ENCODE measurements at places on chromosomes 3 and 15.

DNA sequence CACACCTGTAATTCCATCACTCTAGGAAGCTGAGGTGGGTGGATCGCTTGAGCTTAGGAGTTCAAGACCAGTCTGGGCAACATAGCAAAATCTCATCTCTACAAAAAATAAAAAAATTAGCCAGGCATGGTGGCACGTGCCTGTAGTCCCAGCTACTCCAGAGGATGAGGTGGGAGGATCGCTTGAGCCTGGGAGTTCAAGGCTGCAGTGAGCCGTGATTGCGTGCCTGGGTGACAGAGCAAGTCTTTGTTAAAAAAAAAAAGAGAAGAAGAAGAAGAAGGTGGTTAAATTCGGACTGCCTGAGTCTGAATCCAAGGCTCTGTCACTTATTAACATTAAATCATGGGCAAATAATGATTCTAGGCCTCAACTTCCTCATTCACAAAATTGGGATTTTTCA lies 51.0 kb downstream of the EOMES start:
- no peak for DNase-seq

- DNase-seq: no peak
These were observed 164.3 kb upstream of the SETMAR start for GRCh38 chr3:4138786-4139431.

DNA sequence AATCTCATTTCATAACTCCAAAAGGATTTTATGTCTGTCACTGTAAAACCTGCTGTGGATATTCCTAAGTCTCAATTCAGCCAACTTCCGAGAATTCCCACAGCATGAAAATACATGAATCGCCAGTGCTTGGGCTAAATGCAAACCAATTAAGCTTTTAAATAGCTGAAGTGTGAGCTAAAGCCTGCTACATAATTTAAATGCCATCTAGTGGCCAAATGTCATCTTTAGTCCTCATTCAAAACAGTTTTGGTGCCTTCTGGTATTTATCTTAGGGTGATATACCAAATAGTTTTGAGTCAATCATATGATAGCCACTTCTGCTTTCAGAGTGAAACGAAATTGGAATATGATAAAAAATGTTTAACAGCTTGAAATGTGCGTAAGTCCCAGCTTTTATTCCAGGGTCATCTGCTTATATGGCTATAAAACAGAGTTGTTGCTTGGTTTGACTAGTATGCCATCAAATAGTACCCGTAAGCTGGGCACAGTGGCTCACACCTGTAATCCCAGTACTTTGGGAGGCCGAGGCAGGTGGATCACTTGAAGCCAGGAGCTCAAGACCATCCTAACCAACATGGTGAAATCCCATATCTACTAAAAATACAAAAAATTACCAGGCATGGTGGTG lies 41.8 kb upstream of the CCNL1 start:
- DNase-seq: no peak

GRCh38 chr15:38406436-38406835 lies 47.5 kb upstream of the FAM98B start:
- no peak for DNase-seq

DNA sequence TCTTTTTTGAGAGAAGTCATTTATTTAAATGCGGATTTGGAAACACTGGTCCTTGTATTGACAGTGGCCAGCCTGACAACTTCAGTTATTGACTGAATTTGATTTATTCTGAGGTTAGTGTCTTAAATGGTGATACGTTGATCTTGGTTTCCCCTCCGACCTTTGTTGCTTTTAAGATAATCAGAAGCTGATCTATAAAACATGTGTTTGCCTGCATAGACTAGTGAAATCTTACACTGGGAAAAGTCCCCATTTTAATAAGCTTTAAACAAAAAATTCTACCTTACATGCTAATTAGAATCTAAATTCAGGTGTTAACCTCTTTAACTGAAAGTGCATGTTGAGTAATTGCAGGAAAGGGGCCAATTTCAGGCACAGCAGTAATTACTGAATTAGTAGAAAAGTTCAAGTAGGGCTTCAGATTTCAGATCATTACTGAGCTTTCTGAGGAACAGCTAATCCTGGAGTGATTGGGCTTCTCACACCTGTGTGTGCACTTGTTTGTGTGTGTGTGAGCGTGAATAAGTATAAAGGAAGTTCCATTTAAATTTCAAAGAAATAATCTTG lies 221.4 kb downstream of the SOX2 start:
- no peak for DNase-seq

DNA sequence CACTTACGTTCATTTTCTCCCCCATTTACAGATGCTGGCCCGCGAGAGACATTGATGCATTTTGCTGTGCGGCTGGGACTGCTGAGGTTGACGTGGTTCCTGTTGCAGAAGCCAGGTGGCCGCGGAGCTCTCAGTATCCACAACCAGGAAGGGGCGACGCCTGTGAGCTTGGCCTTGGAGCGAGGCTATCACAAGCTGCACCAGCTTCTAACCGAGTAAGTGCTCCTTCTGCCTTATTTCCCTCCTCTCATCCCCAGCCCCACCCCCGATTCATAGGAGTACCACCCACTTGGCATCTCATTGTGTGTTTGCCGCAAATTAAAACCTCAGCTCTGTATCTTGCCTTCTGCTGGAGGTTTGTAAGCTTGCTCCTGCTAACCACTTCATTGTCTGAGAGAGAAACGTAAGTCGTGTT lies 163.3 kb downstream of the AKAP13 start:
- DNase-seq: peak; percentile 26

- no peak for DNase-seq
These were observed 31.5 kb downstream of the RBMS3 start for GRCh38 chr3:29312395-29312794.

DNA sequence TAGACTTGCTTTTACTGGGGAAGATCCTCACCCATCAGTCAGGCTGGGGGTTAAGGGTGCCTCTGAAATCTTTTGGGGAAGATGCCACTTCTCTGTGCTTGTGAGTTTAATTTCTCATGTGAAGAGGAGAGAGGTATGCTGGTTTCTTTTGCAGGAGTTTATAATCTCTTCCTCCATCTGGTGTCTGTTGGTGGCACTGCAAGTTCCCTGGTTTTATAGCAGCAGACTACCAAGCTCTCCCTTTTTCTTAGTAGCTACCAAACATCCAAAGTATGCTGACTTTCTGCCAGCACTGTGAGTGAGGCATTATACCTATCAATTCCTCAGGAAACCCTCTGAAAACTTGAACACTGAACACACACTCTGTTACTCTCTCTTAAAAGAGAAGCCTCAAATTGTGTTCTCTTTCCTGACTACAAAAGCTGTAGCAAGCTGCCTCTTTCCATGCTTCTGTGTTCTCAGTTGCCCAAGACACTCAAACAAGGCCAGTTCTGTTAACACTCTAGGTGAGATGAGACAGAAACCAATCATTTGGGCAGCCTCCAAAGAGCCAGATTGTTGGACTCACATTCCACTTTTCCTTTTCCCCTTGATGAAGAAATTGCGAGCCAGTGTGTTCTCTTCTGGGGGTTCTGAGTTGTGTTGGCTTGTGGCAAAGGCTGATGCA lies 299.5 kb downstream of the GAP43 start:
- DNase-seq: no peak

DNA sequence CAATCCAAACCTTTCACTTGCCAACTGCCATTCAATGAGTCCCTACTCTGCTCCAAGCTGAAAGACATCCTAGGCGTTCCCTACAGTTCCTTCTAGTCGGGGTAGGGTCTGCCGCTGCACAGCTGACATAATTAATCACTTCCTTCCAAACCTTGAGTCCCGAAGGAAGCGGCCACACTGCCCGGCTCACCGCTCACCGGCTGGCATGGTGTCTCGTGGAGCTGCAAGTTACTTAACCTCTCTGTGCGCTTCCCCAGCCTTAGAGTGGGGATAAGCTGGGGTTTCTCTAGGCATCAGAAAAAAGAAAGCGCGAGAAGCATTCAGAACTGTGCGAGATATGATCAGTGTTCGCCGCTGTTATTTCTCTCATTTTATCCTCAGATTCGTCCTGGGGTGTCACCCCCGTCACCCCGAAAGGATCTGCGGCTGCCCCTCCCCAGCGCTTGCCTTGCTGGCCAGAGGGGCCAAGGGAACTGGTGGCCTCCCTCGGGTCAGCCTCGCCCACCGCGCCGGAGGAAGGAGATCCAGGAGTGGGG lies 748 bp downstream of the MRPS25 start:
- DNase-seq: no peak

- DNase-seq: no peak
These were observed 8.9 kb upstream of the RLBP1 start for GRCh38 chr15:89230277-89230676.

DNA sequence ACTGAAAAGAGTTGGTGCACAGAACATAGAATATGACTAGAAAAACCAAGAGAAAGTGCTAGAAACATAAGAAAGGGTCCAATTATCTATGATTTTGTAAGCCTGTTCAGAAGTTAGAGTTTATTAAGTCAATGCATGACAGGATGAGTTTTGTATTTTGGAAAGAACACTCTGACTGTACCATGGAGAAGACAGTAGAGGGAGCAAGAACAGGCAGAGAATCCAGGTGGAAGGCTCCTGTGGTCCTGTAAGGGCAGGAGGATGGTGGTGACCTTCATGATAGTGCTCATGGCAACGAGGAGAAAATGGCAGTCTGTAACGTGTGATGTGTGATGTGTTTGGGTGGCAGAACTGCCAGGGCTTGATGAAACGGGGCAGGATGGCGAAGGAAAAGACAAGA lies 249.1 kb downstream of the CTNNB1 start:
- DNase-seq: no peak

DNA sequence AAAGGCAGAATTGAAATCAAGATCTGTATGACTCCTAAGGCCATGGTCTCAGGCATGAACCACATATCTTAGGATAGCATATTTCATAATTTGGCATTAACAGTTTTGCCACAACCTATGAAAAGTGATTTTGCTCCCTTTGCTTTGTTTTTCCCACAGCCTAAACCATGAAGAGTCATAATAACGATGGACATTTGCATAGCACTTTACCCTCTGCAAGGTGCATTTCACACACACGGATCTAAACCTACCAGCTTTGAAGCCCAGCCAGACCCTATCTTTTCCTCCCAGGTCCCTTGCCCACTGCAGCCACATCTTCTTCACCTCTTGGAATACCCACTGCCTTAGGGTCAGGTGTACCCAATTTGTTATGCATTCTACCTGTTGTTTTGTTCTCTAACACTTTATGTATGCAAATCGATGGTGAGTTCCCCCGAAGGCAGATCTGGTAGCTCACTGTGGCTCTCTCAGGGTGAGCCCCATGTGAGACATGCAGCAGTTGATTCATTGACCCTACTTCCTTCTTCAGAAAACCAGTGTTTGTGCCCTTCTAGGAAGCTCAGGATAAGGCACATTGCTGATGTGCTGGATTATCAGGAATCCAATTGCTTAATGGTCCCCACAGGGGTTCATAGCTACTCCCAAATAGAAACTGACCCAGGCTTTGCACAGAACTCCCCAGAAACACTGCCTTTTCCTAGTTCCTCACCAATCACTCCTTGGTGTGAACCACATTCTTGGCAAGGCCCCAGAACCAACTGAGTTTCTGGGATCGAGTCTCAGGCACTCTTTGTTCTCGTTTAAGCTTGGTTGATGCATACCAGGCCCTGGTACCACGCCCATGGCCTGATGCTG lies 8.7 kb downstream of the ARHGAP31 start:
- no peak for DNase-seq

GRCh38 chr15:48144889-48145288 lies 24.1 kb downstream of the SLC24A5 start:
- DNase-seq: no peak

DNA sequence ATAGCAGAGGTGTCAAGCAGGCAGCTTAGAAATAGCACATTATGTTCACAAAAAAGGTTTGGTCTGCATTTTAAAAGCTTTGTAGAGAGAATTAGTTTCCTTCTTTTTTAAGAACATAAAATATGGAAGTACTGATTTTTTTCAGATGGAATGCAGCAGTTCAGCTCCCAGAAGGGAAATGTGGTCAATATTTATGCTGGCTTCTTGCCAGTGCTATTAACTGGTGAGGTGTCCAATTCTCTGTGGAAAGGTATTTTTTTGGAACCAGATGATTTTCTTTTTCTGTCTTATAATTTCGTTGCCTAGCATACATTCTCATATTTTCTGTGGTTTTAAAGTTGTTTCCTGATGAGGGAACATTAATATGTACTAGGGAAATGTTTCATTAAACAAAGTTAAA lies 211.4 kb upstream of the ZNF385D start:
- DNase-seq: no peak

GRCh38 chr3:31836131-31837075 lies 144.7 kb downstream of the OSBPL10 start:
- no peak for DNase-seq

DNA sequence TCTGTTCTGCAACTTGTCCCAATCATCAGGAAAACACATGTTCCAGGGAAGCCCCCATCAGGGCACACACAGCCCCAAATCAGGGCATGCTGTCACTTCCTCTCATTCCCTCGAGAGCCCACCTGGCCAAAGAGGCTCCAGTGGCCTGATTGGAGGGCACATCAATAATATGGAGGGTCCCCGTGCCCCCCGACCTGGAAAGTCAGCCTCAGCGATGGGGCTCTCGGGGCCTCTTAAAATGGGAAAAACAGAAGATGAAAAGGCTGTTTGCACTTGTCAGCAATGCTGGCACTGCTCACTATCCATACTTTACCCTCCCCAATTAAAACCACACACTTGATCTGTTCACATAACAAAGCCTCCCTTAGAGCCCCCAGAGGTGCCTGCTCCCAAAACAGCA lies 172.9 kb upstream of the NSMCE3 start:
- DNase-seq: no peak

DNA sequence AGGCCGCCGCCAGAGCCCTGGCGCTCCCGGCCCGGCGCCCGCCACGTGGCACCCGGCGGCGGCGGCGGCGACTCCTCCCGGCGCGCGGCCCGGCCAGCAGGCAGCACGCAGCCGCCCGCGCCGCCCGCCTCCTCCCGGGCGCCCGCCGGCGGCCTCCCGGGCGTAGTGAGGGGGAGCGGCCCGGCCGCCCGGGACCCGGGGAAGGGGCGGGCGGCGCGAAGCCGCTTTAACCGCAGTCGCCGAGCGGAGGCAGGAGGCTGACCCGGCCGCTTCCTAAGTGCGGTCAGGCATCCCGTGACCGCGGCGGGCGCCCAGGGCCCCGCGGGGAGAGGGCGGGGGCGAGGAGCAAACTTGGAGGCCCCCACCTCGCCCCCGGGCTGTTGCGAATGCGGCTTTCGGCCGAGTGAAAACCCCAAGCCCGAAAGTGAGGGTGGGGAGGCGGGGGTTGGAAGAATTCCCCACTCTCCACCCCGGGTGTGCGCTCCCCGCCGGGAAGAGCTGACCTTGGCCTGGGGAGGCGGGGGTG lies 1.7 kb upstream of the HES1 start:
- no peak for DNase-seq

Measured in activated naive CD4-positive, alpha-beta T cell (primary cell).